ENCODE measurements at places on chromosomes 4 and X. TPM values are rescaled to one million over a fixed set of nuclear protein-coding genes. Genes with fewer than 3 reads are reported as not detected.

DNA sequence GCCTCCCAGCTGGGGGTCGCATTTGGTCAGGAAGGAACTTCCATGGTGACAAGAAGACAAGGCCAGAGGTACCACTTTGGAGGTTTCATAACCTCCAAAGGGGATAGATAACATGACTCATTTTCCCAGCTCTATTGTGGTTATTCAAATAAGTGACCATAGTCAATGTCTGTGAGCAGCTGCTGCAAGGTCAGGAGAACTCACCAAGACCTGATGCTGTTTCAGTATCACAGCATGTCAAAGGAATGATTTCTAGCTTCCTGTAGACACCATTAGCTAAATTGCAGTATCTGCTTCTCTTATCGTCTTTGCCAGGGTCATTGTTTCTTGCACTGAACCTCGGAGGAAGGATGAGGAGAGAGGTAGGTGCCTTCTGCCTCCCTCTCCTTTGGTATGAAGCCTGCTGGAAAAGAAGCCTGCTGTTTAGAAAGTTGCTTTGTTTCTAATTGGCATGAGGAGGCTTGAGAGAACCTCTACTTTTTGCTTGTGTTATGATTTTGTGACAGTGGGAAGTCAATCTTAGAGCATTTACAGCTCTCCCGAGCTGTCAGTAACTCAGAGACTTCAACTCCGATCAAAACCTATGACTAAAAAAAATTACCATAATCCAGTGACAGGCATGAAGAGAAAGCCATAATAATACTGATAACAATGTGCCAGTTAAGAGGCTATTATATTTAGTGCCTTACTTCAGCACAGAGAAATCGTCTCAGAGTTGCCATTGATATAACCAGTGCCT is 38.0 kb upstream of the GATB start:
- DNase-seq: no peak

GRCh38 chr4:164803702-164804101 is 49.8 kb downstream of the SMIM31 start:
- no peak for DNase-seq

DNA sequence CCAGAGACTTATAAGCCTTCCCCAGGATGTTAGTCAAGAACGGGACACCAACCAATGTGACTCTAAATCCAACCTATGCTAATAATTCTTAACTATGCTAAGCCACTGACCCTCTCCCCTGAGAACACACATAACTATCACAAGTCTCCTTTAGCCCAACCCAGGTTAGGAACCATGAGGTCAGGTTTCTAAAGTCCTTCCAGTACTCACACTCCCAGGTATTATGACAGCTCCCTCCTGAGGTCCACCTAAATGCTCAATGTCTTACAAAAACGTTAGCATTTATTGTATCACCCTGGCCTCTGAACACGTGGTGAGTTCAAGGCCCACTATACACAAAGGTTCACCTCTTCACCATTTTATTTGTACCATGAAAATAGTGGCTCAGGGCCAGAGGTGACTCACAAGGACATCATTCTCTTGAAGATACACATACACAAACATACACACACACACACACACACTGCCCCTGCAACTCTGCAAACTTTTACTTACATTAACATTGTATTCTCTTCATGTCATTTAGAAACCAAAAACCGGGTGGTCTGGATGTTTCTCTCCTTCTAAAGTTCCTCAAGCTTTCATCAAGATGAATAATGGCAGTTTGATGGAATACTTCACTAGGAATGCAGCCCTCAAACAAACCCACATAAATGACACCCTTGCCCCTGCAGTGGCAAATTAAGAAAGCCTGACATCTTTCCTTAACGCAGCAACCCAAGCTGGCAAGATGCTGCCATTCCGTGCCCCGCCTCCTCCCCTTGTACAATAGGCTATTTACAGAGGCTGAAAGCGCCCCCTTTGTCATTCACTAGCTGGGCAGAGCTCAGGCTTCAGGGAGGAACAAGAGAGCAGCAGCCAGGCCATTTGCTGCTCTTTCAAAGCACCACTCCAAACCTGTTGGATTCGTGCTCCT is 17.7 kb downstream of the ACSL1 start:
- no peak for DNase-seq

GRCh38 chr4:109872950-109873656 is 25.2 kb downstream of the LRIT3 start:
- no peak for DNase-seq

DNA sequence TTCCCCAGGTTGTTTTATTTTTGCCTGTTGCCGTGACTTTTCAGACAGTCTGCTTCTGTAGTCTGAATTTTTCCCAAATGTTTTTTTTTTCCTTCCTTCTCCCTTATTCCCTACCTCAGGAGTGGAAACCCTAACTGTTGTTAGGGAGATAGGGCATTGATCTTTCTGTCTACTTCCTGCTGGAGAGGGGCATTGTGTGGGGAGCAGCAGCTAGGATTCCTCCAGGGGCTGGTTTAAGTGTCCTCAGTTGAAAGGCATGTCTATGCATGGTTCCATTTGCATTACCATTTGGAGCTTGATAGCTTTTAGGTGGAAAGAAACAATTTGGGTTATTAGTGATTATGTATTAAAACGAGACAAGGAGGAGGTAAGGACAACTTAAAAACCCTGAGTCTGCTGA is 383.9 kb downstream of the DCAF12L2 start:
- DNase-seq: no peak

DNA sequence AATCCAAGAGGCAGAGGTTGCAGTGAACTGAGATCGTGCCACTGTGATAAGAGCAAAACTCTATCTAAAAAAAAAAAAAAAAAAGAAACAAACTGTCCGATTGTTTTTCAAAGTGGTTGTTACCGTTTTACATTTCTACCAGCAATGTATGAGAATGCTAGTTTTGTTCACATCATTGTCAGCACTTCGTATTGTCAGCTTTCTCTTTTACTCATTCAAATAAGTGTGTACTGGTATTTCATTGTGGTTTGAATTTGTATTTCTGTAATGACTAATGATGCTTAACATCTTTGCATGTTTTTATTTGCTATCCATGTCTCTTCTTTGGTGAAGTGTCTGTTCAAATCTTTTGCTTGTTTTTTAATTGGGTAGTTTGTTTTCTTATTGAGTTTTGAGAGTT is 65.8 kb downstream of the GPR101 start:
- DNase-seq: no peak

DNA sequence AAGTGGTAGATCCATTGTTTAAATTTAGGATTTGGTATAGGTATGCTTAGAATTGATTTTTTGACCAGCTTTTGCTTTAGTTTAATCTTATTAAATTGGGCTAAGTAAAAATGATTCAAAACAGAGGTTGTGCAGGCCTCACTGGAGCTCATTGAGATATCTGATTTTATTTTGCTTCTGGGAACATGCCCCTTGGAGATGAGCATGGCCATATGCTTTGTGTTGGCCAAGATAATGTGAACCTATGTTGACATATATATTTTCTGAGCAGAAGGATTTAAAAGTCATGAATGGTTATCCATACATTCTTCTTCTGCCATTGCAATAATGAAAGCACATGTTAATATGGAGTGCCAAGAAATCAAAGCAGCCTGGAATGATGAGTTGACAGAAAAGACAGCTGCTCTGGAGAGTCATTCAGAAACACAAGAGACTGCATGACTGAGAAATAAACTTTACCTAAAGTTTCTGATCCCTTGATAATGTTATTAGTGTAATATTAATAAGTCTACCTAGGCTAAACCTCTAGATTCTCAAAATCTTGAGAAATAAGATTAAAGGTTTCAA is 489.7 kb upstream of the GNPDA2 start:
- no peak for DNase-seq

DNA sequence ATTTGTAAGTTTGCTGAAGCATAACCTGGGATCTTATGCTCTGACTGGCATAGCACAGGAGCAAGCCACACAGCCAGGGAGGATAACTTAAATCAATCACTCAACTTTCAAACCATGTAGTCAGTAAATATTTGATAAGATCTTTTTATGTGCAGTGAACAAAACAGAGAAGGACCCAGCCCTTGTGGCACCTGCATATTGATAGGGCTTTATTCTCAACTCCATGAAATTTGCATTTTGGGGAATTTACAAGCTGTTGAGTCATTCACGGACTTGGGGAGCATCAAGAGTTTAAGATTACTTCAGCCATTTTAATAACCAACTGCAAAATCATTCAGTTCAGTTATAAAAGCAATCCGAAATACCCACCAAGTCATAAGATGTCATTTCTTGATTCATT is 122.6 kb downstream of the COMMD8 start:
- DNase-seq: no peak

DNA sequence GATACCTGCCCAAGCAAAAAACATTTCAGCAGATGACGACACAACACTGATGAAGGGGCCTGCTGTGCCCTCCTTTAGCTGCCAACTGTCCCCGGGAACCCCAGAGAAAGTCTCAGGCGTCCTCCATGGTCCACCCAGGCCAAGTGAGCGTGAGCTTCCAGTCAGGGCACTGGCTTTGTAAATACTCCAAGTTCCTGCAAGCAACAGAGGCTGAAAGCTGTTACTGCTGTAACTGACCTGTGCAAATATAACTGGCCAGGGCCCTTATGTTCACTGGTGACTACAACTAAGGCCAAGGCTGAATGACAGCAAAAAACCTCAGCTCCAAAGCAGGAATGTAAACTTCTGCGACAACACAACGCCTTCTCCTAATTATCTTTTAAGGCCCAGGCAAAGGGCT is 8.2 kb downstream of the WDR1 start:
- DNase-seq: no peak

DNA sequence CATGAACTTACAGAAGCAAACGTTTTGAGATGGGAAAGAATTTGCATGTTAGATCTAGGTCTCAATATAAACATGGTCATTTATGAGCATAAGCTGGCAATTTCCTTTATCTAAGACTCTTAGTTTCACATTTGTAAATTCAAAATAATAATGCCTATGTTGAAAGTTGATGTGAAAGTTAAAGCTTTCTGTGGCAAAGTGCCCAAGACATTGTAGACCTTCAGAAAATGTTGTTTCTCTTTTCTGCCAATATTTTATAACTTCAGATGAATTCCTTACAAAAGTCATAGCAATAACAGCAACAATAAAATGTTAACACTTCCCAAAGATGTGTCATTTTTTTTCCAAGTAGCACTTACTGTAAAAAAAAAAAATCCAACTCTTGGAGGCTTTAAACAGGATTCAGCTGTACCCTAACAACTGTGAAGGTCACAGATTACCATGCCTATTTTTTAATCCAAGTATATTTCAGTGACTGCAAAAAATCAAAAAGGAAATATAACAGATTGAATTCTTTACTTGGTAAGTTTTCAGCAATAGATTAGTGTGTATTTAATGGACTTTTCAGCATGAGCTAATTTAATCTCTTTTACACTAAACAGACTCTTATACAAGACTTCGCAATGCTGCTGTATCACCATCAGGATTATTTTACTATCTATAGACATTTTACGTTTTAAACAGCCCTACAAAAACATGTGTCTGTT is 206.5 kb upstream of the PDE5A start:
- DNase-seq: no peak

DNA sequence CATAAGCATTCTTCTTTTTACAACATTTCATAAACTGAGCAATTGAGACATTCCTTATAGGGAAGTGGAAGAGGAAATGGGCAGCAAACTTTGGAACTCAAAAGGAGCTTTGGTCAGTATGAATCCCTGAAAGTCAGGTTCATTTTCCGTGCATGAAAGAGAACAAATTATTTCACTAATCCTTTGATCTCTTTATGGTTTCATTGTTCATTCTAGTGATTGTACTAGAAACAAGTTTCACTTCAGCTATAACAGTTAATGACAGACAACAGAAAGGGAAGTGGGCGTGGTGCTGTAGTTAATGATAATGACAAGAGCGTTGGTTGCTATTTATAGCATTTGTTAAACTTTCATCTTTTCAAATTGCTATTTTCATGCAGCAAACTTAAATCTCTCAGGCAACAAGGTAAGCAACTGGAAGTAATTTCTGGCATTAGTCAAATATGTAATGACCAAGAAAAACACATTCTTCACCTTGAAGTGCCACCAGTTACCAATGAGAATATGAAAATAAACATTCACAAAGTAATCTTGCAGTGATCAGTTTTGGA is 98.4 kb downstream of the AREG start:
- DNase-seq: no peak

- DNase-seq: no peak
Measured at GRCh38 chr4:82104578-82104977, 269.2 kb downstream of the HNRNPD start.

- no peak for DNase-seq
Measured at GRCh38 chr4:177356206-177356605, 46.5 kb downstream of the NEIL3 start.

DNAAF6 gene
- not detected for total RNA-seq

PPID gene
- 40.9 TPM for total RNA-seq

GNRHR gene
- total RNA-seq: not detected

MND1 gene
- total RNA-seq: not detected

FSTL5 gene
- not detected for total RNA-seq

SYTL4 gene
- total RNA-seq: 0.39 TPM

PAGE2B gene
- total RNA-seq: not detected

FGD1 gene
- not detected for total RNA-seq

GABRQ gene
- not detected for total RNA-seq
